ENCODE measurements at places on chromosomes 6 and 20.

DNA sequence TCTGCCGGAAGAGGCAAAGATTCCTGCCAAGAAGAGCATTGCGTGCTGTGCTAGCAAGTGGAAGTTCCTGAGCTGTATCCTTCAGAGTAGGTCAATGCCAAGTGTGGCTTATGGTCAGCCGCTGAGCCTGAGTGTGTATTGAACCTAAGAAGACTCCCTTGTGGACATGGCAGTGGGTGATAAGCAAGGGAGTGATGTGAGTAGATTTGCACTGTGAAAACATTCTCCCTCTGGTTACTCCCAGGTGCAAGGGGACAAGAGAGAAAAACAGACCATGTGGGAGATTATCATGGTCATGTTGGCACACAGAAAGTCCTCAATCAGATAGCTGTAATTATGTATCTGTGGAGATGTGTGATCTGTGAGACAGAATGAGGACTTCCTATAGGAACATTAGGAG lies 6.1 kb upstream of the TMEM74B start:
- peak; percentile 22 for DNase-seq

- DNase-seq: no peak
Observed at GRCh38 chr6:34125939-34126338, 19.9 kb downstream of the GRM4 start.

GRCh38 chr20:7371518-7372163 lies 568.6 kb downstream of the HAO1 start:
- no peak for DNase-seq

- no peak for DNase-seq
Observed at GRCh38 chr20:8208226-8208625, 76.2 kb downstream of the PLCB1 start.

DNA sequence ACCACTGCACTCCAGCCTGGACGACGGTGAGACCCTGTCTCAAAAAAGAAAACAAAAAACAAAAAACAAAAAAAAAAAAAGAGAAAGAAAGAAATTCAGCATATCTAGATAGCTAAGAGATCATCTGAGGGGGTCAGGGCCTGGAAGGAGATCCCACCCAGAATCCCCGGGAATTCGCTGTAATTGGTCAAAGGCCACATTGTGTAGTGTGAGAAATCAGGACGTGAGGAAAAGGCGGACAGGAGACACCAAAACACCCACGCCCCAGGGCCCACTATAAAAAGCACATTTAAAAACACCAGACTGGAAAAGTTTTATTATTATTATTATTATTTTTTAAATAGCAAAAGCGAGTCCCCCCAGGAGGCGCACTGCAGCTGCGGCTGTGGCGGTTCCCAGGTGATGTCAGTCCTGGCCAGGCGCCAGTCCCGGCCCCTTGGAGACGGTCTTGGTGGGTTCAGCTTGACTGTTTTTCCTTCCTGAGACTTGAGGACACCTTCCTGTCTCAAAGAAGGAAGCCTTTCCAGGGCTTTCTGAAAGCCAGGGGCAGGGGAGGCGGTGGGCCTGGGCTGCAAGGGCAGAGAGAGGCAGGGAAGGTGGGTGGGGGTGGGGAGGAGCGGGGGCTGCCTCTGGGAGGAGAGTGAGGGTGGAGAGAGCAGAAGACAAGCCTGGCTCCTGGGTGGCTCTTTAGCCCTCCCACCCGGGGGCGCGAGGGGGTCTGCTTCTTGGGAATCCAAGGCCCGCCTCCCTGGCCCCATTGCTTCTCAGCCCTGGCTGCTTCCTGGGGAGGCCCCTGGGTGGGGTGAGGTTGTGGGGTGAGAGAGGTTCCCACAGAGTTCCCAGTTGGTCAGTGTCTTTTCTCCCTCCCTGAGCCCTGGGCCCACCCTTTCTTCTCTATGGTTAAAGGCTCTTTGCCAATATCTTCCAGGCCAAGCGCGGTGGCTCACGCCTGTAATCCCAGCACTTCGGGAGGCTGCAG lies 14.5 kb downstream of the TCF15 start:
- no peak for DNase-seq

DNA sequence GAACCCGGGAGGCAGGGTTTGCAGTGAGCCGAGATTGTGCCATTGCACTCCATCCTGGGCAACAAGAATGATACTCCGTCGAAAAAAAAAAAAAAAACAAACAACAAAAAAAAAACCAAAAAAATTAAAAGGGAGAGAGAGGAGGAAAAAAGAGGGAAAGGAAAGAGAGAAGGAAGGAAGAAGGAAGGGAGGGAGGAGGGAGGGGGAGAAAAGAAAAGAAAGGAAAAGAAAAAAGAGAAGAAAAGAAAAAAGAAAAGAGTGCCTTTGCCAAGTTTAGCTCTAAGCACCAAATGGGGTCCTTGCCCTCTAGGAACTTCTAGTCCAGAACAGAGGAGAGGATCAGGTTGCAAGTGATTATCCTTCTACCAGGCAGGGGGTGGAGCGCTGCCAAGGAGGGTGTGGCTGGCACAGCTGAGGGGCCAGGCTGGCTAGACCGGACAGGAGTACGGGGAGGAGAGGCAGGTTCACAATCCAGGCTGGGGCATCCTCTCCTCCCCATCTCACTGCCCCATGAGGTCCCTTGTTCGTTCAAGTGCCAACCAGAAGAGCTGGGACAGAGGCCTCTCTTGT lies 19.1 kb downstream of the GNAS start:
- DNase-seq: no peak

- DNase-seq: no peak
Observed at GRCh38 chr6:36334832-36335459, 1.7 kb downstream of the BNIP5 start.

DNA sequence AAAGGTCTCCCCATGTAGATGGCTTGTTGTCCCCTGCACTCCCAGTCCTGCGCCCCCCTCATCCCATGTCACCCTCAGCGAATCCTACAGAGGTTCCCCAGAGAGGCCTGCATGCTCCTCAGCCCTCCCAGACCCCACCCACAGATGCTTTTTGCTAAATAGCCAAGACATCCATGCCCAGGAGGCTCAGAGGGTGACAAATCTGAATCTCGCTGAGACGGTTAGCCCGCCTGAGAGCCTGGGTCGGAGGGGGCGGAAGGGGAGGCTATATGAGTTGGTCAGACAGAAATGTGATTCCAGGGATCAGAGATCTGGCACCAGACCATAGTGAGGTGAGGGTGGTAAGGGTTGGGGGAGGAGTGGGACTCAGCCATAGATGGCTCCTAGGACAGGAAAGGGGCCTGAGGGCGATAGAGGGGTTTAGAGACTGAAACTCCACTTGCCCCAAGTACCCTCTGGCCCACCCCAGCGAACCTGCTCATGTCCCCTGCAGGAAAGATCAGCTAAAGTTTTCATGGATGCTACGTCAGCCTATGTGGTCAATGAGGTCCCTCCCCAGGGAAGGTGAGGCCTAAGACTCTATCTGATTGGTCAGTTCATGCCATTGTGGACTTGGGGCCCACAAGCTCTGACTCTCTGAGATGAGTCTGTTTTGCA lies 33.2 kb downstream of the TFEB start:
- no peak for DNase-seq

DNA sequence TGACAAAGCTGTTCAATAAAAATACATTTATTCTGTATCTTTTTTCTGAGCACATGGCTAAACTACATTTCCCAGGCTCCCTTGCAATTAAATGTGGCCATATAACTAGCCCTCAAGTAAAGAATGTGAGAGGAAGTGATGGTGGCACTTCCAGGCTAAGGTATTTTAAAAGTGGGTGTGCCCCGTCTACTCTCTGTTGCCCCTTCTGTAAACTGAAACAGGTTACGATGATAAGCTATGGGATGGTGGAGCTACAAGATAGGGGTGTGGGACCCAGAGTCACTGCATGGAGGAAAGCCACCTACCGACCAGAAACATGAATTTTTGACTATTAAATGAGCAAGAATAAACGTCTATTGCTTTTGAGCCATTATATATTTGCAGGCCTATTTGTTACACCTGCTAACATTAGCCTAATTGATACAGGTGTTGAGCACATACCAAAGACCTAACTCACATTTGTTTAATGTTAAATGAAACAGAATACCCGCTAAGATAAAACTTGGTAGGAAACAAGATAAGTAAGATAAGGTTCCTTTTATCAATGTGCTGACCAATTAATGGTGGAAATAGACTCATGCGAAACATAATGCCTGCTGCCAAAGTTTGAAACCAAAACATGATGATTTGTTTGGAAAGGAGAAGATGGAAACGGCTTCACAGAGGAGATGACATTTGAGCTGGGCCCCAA lies 3.1 kb downstream of the FYN start:
- DNase-seq: no peak

GRCh38 chr20:58054780-58055373 lies 173.6 kb downstream of the ANKRD60 start:
- no peak for DNase-seq

GRCh38 chr6:114334237-114334636 lies 8.6 kb downstream of the HS3ST5 start:
- DNase-seq: no peak

GRCh38 chr6:130644175-130644574 lies 183.0 kb upstream of the SMLR1 start:
- DNase-seq: no peak

DNA sequence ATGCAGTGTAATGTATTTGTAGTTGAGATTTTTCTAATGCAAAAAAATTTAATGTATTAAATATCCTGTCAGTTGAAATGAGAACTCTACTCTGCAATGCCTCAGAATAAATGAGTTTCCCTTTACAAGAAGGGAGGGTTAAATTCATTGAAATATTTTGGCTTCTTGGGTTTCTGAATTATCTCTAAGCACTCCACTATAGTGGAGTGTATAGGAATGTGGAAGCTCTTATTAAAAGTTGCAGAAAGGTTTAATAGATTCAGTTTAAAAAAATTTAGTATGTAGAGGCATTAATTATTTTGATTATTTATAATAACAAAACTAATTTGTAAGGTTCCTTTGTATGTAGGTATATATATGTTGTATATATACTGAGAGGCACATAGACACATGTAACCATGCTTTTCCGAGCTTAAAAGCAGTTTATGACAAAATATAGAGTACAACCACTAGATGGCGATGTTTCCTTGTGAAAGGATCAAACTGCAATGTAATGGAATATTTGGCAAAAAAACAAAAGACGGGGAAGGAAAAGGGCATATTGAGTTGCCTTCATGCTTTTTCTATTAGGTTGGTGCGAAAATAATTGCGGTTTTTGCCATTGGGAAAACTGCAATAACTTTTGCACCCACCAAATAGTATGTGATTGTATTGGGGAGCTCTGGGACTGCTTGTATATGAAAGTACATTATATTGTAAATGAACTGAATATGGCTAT lies 144.2 kb downstream of the MYO6 start:
- DNase-seq: peak; percentile 50

DNA sequence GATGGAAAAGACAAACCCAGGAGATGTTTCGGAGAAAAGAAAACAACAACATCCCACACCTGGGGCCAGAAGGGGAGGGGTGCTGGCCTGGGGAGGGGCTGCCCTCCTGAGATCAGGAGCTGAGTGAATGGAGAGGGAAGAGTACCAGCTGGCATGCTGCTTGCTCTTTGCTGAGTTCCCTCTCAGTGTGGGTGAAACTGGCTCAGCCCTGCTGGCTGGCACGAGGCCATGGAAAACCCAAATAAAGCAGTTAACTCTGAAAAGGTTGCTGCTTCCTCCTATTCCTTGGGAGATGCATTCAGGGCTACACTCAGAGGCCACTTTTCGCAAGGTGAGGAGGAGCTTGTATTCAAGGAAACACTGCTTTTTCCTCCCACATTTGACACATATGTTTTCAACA lies 8.0 kb upstream of the KCNK16 start:
- DNase-seq: no peak

GRCh38 chr6:41008011-41008410 lies 31.0 kb downstream of the UNC5CL start:
- no peak for DNase-seq

- DNase-seq: no peak
Observed at GRCh38 chr6:130725551-130725950, 101.7 kb upstream of the SMLR1 start.

- DNase-seq: no peak
Observed at GRCh38 chr6:131059486-131059885, 3.6 kb downstream of the EPB41L2 start.

DNA sequence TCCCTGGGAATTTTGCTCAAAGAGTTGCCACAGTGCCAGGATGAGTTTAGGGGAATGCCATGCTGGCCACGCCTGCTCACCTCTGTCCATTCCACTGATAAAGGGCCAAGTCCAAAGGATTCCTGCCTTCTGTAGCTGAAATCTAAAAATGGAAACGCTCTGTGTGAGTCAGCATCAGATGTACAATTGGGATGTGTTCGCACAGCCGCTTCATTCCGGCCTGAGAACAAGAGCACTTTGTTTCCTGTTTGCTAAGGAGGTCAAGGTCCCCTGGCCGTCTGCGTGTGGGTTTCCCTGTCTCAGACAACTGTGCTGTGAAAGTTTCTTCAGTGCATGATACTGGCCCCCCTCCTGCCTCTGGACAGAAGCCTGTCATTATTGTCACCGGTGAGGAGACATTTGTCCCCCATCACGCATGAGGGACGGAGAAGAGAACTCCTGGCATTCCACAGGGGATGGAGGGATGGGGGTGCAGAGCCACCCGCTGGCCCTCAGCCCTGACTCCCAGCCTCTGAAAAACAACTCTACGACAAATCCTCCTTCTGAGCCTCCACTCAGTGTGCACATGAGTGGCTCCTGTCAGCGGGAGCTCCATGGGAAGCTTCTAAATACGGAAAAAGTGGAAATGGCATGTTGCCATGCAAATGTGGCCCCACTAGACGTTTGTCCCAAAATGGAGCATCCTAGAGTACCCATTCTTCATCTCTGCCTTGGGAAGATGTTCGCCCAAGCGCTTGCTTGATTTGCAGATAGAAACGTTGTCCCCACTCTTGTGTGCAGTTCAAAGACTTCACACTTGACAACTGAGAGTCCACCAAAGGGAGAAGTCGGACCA lies 143.5 kb upstream of the AFDN start:
- no peak for DNase-seq

DNA sequence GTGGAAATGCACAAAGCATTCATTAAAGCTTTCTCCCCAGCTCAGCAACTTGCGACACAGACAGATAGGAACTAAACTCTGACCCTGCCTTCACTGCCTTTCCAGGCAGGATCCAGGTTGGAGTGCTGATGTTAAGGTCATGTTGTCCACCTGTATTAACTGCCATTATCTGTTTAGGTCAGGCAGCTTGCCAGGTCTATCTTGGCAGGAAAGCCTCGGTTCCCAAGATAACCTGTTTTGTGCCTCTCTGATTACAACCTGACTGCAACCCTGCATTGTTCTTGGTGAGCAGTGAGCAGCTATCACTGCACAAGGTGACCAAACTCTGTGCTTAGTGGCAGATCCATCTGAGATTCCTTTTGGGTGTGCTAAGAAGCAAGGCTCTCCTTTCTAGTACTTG lies 23.2 kb upstream of the ELOVL2 start:
- DNase-seq: no peak

GRCh38 chr20:56788041-56788670 lies 159.1 kb downstream of the TFAP2C start:
- no peak for DNase-seq

DNA sequence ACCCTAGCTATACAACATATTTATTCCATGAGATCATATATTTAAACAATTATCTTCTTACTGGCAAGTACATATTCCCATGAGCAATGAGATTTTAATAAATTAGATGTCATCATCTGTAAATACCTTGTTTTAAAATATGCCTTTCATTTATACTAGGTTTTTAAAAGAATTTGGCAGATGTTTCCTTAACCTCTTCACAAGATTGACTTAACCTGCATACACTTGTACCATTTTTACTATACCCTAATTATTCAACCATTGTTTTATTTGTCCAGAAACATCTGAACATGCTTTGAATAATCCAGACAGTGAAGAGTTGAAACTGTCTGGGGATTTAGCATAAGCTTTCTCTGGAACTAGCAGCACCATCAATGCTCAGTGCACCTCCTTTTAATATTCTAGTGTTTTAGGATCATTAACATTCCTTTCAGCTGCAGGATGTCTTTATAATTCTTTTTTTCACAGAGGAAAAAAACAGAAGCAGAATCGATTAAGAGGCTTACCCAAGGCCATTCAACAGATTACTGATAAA lies 188.0 kb upstream of the TENT5A start:
- no peak for DNase-seq

- no peak for DNase-seq
Observed at GRCh38 chr20:53201588-53201987, 229.4 kb downstream of the TSHZ2 start.

Measured in hematopoietic multipotent progenitor cell treated with erythropoietin and hydrocortisone succinate and interleukin-3 and kit ligand, for 17 days (in vitro differentiated cells).